ENCODE measurements at places on chromosomes 7 and 10.

DNA sequence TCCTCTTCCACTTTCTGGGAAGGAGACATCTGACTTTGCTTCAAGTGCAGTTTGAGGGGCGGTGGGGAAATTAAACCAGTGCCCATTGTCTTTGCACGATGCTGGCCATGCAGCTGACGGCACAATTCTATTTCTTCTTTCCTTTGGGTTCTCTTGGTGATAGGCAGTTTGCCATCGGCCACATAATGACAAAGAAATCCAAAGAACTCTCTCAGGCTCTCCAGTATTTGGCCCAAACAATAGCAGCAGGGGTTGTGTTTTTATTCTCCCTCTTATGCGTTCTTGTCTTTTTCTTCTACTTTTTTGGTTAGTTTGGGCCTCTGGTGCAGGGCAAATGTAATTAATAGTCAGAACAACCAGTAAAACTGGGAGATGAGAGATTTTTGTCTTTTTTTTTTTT is 147.0 kb downstream of the EMX2 start:
- DNase-seq = no peak

- no peak for DNase-seq
Measured at GRCh38 chr10:30825022-30825421, 195.5 kb upstream of the LYZL2 start.

DNA sequence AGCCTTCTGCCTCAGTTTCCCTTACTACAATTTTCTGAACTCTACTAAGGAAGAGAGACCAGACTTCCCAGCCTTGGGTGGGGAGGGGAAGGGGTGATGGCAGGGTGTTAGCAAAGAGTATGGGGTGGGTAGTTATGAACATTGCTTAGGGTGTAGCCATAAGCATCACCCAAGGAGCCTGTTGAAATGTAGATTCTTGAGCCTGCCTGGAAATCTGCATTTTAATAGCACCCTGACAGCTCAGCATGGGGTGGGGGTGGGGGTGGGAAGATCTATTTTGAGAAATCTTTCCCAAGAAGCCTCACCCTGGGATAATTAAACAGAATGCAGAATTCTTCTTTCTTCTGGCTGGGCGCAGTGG is 164.8 kb downstream of the NRF1 start:
- no peak for DNase-seq

DNA sequence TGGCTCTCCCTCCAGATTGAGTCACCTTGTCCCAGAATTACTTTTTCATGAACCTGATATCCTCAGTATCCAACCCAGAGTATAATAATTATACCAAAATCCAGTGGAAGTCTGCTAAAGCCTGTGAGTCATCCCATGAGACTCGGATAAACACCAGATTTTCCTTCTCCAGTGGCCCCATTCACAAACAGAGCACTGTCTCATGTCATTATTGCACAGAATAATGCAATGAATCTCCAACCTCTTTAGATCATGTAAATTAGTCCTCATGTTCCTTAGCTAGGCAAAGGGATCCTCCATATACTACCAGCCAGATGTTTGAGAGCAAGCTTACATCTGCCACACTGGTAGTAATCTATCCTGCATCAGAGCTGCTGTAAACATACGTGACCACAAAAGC is 89.0 kb downstream of the AMPH start:
- no peak for DNase-seq

GRCh38 chr10:103394180-103394579 is 2.1 kb downstream of the ATP5MK start:
- DNase-seq = no peak

DNA sequence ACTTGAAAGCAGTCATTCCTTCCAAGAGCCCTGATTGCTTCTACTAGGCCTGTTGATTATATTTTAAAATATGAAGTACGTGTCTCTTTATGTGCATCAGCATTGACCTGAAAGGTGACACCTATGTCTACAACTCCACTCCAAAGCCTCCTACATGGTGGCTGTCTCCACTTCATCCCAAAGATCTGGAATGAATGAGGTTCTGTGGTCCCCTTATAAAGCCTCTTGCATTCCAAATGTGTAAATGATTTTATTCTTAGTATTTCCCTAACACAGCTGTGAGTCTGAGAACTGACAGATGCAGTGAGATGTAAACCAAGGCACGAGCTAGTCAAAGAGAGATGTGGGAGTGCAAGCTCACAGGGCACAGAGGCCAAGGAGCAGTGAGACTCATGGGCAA is 176.0 kb upstream of the SVIL start:
- DNase-seq = no peak
